ENCODE measurements at places on chromosomes 12 and 14.

GRCh38 chr14:51834240-51834639, 26.2 kb upstream of the GNG2 start:
- DNase-seq: no peak

DNA sequence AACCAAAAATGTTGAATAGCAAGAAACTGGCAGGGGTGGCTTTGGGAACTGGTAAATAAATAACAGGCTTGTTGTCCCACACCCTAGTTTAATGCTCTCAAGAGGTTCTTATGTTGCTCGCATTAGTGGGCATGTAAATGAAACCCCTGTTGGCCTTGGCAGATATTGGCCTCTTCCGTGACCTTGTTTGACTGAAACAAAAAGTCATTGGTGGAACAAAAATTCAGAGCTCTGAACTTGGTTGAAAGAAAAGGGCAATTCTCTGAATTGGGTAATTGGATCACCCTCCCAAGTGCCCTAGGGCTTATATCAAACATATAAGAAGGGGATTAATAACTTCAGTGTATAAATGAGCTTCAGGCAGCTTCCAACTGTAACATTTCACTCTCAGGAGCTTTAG, 426.2 kb downstream of the ZFP36L1 start:
- no peak for DNase-seq

DNA sequence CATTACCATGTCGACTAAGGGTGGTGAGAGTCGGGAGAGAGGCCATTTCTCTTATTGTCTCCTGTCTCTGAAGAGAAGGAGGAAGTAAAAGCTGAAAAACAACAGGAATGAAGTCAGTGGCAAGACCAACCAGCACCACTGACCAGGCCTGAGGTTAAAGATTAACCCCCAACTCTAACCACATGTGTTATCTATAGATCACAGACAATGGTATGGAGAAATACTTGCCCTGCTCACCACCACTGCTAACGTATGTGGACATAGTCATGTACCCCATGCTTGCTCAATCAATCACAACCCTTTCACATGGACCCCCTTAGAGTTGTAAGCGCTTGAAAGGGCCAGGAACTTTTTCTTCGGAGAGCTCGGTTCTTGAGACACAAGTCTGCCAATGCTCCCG, 690.9 kb upstream of the LMO3 start:
- no peak for DNase-seq

DNA sequence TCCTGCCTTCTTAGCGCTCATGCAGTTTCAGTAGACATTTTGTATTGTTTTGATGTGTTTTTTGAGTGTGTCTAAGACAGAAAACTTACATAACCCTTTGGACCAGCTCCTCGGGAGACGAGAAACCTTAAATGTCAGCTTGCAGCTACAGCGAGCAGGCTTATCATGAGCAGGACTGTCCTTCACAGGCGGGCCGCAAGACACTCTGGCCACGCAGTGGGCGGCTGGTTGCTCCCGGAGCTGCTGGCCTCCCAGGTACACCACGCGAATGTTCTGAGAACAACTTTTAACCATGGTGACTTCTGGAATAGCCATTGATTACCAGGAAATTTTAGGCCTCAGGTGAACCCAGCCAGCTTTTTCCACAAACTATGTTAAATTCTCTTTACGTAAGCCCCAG, 164.1 kb upstream of the DIO3 start:
- no peak for DNase-seq

DNA sequence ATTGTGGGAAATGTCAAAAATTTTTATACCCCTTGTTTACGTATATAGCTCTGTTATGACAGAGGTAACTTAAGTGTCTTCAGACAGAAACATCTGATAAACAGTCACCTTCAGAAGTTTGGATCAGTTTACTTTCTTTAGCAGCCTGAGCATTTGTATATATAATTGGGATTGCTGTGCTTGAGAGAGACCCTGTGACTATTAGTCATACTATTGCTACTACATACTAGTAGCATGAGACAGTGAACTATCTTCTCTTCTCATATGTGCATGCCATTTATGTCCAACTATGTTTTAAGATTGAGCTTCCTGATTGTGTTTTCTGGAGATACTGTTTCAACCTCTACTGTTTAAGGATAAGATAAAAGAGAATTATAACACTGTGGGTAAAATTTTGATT, 101.5 kb downstream of the PDE6H start:
- no peak for DNase-seq

- no peak for DNase-seq
These were observed 372.9 kb downstream of the DPF3 start for GRCh38 chr14:72521045-72521444.

- no peak for DNase-seq
These were observed 14.4 kb upstream of the ATF1 start for GRCh38 chr12:50749459-50749882.

Data from adipocyte (in vitro differentiated cells).